ENCODE measurements at places on chromosomes 6 and 20.

- DNase-seq = no peak
These were observed 42.1 kb downstream of the PHACTR3 start for GRCh38 chr20:59646487-59646886.

GRCh38 chr6:116170358-116171057 is 44.6 kb upstream of the COL10A1 start:
- DNase-seq = no peak

DNA sequence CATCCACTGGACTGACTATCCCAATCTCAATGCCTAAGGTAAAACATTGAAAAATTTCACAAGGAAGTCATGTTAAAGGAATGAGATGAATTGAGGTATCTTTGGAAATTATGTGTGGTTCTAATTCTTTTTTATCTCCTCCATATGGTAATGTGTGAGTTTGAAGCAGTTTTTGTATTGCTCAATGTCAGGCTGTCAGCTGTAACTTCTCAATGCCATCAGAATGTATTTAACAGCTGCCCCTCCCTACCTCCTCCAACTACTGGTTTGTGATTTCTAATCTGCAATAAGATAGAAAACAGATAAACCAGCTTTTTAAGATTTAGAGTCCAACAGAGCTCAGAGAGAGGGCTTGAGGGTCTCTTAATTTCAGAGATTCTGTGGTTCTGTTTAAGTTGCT is 1005.8 kb upstream of the ADGRB3 start:
- DNase-seq = peak; percentile 78

DNA sequence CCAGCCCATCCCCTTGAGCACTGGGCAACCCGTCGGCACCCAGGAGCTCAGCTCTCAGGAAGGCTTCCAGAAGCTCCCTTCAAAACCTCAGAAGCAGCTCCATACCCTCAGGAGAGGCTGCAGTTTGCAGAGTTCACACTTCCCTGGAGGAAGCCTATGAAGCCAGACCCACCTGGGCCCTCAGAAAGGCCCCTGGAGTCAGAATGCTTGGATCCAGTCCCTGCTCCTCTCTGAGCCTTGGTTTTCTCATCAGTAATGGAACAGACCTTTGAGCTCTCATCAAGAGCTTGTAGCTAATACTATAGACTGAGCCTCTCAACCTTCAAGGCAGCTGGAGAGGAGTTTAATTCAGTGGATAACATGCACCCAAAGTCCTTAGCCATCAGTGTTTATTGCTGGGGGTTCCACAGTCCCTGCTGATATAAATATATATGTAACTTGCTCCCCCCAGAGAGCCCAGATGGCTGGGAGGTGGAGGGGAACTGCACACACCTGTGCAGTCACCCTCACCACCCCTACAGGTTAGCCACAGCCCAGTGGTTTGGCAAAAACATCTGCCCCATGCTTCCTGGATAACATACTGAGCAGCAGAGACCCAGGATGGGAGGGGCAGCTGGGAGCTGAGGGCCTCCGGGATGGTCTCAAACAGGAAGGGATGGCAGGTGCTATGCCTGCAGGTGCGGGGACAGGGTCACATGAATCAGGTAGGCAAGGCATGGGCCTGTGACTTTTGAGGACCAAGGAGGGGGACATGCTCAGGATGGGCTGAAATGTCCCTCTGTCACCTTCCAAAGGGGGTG is 120.1 kb downstream of the SNX5 start:
- DNase-seq = no peak

- no peak for DNase-seq
These were observed 34.8 kb downstream of the F13A1 start for GRCh38 chr6:6285679-6286078.

- peak; percentile 93 for DNase-seq
These were observed 28.2 kb upstream of the KCNB1 start for GRCh38 chr20:49510562-49511122.

GRCh38 chr6:110755411-110755834 is 59.8 kb downstream of the CDK19 start:
- DNase-seq = peak; percentile 20
